ENCODE measurements at places on chromosomes 3 and 15.

- DNase-seq = no peak
Observed at GRCh38 chr3:152271501-152272236, 2.9 kb downstream of the MBNL1 start.

DNA sequence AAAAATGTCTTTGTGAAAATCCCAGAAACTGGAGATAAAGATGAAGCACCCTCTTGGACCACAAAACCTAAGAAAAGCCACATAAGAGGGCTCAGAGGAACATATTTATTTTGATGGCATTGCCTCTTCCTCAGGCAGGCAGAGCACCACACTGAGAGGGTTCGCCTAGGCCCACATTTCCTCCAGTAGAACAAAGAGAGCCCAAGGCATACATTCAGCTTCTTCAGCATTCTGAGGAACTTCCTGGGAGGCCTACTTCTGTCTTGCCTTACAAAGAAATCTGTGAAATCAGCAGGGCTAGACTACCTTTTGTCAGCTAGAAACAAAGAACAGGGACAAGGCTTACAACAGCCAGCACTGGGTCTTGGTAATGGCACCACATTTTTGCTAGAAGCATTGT lies 1325.3 kb downstream of the SI start:
- DNase-seq = no peak

DNA sequence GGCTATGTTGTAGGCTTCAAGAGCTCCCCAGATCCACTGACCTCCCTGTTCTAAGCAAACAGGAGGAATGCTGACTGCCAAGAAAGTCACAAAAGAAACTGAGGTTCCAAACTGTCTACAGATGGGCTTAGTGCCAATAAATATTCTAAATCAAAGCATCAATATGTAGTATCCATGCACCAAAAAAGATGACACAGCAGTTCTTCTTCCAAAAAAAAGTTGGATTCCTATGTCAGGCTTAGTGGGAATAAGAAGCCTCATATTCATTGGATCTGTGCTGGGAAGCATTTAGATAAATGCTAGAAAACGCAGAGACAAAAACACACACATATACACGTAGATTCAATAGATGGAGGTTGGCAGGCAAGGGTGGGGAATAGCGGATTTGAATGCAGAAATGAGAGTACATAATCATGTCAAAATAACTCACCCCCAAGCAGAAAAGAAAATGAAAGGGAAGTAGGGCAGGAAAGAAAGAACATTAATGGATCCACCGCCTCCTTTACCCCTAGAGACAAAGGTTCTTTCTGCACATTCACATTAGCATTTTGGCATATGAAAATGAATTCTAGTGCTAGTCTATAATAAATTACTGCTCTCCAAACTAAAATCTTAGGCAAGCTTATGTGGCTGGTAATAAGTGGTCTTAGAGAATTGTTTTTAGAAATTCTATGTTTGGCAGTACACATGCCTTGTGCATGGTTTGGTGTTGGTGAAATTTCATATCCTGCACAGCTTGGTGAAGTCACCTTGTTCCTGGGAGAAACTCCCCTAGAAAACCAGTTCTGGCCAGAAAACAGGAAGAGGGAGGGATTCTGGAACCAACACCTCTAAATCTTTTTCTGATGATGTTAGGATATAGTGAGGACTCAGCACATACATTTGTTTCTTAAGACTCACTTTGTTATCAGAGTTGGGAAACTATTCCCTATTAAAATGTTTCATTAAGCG lies 283.4 kb downstream of the LSAMP start:
- no peak for DNase-seq

GRCh38 chr3:8560366-8561007 lies 58.9 kb downstream of the LMCD1 start:
- DNase-seq = no peak

DNA sequence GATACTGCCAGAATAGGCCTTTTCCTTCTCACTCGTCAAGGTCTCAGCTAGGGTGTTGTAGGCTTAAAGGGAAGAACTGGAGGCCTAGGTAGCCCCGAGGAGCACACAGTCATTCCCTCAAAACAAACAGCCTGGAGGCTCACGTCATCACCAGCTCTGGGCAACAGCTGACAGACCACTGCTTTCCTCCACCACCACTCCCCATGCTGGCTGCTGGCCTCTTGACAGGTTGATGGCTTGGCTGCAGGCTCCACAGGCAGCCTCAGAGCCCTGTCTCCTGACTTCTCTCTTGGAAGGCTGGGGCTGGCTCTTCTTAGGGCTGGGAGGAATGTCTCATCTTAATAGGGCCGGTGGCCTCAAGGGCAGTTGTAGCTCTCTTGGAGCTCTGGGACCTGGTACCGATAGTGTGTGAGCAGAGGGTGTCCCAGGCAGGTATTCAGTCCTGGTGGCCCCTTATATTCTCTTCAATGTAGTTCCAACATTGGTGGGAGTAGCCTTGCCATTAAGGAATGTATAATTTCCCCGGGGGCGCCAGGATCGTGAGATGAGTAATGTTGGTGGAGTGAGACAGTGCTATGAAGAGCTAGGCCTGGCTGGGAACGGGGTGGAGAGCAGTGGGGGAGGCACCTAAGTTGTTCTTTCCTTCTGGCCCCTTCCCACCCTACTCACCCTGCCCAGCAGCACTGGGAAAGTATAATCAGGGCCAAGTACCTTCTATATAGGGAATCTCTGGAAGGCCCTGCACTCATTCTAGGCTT lies 6.1 kb upstream of the AP2M1 start:
- no peak for DNase-seq

DNA sequence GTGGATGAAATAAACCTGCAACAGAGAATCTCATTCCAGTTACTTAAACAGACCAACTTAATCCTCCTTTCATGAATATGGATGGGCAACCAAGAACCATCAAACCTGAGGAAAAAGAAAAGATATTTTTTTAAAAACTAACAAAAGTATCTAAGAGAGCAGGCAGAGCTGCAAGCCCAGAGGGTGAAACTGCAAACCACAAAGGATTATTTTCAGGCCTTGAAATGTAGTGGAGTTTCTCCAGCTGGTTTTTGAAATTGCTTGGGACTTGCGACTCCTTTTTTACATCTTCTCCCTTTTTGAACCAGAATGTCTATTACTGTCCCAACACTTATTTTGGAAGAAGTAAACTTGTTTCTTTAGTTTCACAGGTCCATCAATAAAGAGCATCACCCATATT lies 87.4 kb downstream of the STAG1 start:
- no peak for DNase-seq

- DNase-seq = peak; percentile 67
Observed at GRCh38 chr3:124887177-124887931, at the start of gene ITGB5. Gene ITGB5 (minus strand): TSS chr3:124887365. CDS start chr3:124887000, 365 bp downstream.

GRCh38 chr3:135085652-135086436 lies 290.8 kb downstream of the EPHB1 start:
- no peak for DNase-seq

- no peak for DNase-seq
Observed at GRCh38 chr3:64316971-64317370, 91.7 kb upstream of the PRICKLE2 start.

- no peak for DNase-seq
Observed at GRCh38 chr3:151919030-151919328, 45.5 kb downstream of the SUCNR1 start.

DNA sequence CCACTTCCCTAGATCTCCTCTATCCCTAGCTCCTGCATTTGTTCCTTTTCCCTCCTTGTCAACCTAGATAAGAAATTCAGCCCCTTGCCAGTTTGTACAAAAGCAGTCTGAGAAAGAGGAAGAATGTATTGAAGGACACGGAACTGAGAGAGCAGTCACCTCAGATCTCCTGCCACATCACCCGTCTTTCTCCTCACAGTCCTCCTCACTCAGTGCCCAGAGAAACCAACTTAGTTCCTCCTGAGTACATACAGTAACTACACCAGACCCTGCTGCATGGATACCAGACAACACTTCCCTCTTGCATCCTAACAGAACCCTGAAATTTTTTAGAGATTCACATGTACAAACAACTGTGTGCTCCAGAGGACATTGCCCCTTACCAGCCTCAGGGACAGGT lies 563.6 kb upstream of the ADAMTS9 start:
- no peak for DNase-seq

GRCh38 chr3:183845608-183846288 lies 20.4 kb upstream of the MAP6D1 start:
- no peak for DNase-seq

DNA sequence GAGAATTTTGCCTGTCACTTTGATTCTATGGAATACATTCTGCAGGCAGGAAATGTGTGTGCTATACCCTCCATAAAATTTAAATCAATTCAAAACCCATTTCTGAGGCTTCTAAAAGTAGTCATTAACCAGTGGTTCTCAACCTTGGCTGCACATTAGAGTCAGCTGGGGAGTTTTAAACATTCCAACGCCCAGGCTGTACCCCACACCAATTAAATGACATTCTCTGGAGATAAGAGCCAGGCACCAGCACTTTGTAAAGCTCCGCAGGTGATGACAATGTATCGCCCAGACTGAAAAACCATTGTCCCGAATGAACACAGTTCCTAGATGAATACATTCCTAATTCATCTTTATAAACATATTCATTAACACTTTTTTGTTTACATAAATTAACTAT lies 110.6 kb upstream of the MB21D2 start:
- no peak for DNase-seq

DNA sequence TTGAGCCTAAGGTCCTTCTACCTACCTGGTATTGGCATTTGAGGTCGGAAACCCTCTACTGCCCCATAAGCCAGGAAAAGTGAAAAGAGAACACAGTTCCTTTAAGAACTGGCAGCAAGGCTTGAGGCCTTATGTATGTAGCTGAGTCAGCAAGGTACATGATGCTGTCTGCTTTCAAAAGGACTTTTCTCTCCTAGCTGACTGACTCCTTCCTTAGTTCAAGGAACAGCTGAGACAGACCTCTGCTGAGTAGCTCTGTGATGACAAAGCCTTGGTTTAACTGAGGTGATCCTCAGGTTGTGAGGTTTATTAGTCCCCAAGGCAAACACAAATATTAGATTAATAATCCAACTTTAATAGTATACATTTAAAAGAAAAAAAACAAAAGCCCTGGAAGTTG lies 45.8 kb downstream of the ADPGK start:
- DNase-seq = no peak

GRCh38 chr3:39232859-39233258 lies 40.5 kb upstream of the XIRP1 start:
- no peak for DNase-seq

GRCh38 chr3:16203031-16203430 lies 28.6 kb downstream of the GALNT15 start:
- DNase-seq = no peak

DNA sequence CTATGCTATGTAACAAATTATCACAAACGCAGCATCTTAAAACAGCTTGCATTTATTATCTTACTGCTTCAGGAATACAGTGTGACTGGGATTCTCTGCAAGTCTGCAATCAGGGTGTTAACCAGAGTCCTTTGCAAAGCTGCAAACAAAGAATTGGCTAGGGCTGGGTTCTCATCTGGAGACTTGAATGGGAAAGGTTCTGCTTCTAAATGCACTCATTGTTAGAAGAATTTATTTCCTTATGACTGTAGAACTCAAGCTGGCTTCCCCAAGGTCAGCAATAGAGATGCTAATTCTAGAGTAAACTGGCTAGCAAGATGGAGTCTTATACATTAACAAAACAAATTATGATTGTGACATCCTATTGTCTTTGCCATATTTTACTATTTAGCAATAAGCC lies 673.7 kb downstream of the DIPK2A start:
- DNase-seq = no peak

GRCh38 chr15:65192016-65192415 lies 6.9 kb upstream of the CLPX start:
- peak; percentile 42 for DNase-seq

- DNase-seq = no peak
Observed at GRCh38 chr3:193229851-193230420, 11.1 kb upstream of the PLAAT1 start.

- no peak for DNase-seq
Observed at GRCh38 chr3:9279966-9280365, 30.5 kb upstream of the SRGAP3 start.

GRCh38 chr3:170585937-170586310 lies at the start of gene SLC7A14:
Gene SLC7A14 (minus strand): TSS chr3:170586075. CDS start chr3:170526936, 59,139 bp downstream.
- peak; percentile 85 for DNase-seq

GRCh38 chr3:188152660-188153436 lies 1.1 kb upstream of the LPP start:
- peak; percentile 77 for DNase-seq

GRCh38 chr15:35529784-35530183 lies 16.2 kb downstream of the DPH6 start:
- no peak for DNase-seq

GRCh38 chr3:101858464-101859030 lies 9.2 kb downstream of the NFKBIZ start:
- no peak for DNase-seq

DNA sequence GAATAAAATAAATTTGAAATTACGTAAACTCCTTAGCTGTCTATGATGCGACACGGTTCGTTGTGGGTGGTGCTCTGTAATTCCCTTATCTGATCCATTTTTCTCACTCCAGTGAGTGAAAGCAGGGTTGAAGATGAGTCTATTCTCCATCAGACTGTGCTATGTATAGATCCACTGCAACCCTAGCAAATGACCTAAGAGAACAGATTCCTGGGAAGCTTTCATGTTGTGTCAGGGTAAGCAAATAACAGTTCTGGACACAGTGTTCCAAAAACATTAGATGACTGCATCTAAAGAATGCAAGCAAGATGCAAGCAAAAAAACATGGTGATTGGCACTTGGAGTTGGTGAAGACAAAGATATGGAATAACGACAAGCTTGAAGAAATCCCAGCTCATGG lies 239.3 kb downstream of the SLC9A9 start:
- DNase-seq = no peak

GRCh38 chr15:51888593-51889195 lies 59.2 kb downstream of the TMOD3 start:
- DNase-seq = no peak

DNA sequence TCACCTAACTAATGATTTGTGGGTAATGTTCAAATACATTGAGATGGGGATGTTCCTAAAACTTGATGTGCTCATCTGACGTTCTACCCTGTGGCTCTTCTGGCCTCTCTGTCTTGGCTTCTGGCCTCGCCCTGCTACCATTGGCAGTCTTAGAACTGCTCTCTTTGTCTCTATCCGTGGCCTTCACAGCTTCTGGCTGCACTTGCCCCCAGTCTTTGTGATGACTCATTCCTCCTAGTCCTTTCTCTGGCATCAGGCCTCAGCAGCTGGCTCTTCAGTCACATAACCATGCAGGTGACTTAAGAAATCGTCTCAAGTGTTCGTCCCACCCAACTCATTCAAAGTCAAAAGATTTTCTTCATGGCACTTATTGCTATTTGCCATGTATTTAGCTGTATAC lies 188.1 kb downstream of the BBX start:
- DNase-seq = peak; percentile 38

DNA sequence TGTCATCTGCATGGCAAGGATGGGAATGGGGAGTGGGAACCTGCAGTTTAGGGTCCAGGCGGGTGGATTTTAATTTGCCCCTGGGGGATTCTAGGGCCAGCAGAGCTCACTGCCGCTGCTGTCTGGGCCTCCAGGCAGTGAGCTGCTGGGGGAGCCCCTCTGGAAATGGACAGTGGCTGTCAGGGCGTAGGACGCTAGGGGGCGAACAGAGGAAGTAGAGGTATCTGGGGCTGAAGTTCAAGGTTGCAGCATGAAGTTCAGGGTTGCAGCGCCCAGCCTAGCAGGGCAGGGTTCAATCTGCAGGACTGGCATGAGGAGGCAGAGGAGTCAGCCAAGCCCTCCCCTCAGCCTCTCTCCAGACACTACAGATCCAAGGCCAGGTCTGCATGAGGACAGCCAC lies 49.5 kb downstream of the APBA2 start:
- peak; percentile 74 for DNase-seq

GRCh38 chr15:38040615-38041014 lies 106.2 kb downstream of the TMCO5A start:
- no peak for DNase-seq

All from H9 (cell line).